ENCODE measurements at places on chromosomes 12 and 14. TPM values are rescaled to one million over a fixed set of nuclear protein-coding genes. Genes with fewer than 3 reads are reported as not detected.

DNA sequence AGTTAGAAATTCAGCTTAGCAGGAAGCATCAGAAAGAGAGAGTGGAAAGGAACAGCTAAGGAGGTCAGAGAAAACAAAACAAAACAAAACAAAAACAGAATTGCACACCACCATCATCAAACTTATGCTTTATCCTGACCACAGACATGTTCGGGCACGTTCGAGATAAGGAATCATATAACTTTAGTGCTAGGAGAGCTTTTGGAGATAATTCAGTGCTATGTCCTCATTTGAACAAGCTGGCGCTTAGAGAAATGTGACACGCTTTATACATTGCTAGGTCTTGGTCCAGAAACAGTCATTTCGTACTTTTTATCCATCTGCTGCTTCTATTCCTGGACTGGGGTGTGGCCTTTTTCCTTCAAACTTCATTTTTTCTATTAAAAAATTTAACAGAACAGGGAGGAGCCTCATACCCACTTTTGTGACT is 213.1 kb downstream of the PTPRO start:
- peak; percentile 54 for DNase-seq

DNA sequence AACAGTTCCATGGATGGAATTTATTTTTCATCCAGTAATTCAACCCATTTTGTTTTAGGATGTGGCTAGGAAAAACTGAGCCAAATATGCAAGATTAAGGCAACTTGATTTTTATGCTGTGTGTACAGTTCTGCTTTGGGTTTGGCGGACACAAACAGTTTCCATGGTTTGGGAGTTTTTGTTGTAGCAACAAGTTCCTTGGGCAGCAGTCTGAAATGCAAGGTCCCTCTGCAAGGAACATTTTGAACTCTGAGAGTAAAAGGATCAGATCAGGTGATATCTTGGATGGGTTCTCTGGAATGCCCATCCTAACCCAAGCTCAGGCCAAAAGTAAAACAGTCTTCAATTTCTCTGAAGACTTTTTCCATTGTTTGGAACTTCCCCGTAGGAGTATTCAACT is 161.2 kb downstream of the TMX1 start:
- DNase-seq = peak; percentile 46

- no peak for DNase-seq
Observed at GRCh38 chr14:30223966-30224365, 296.3 kb upstream of the PRKD1 start.

- DNase-seq = no peak
Observed at GRCh38 chr12:2390850-2391390, 338.1 kb downstream of the CACNA1C start.

DNA sequence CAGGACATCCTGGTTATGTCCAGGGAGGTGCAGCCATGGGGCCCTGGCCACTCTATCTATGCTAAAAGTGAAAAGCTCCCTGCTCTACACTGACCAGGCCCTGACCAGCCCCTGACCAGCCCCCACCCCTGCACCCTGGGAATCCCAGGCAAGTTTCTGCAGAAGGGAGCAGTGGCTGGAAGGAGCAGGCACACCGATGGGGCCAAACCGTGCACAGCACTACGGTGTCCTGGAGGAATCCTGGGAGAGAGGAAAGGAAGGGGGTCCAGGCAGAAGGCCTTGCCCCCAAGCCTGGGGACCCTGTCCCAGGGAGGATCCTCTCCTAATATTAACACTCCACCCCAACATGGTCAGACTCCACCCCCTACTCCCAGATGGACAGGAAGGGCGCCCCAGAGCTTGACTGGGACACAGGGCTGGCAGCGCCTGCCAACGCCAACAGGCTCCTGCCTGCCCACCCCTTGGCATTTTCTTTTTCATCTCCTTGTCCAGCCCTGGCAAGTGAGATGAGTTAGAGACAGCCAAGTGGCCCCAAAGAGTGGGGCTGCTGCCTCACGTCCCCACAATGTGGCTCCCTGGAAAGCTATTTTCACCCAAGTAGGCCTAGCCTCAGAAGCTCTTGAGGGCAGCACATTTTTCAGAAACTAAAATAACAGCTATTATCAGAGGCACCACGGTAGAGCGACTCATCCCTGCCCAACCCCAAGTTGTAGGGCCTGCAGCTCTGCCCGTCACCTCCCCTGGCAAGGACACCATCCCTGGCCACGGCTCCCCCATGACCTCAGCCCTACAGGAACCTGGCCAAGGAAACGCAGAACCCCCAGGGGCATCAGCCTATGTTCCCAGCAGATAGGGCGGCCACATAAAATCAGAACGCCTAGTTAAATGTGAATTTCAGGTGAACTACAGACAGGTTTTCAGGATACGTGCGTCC is 82.6 kb downstream of the SCARB1 start:
- DNase-seq = no peak

GRCh38 chr14:56895154-56895553 is 84.9 kb upstream of the OTX2 start:
- no peak for DNase-seq

- no peak for DNase-seq
Observed at GRCh38 chr14:54916101-54916500, 13.5 kb upstream of the GCH1 start.

DNA sequence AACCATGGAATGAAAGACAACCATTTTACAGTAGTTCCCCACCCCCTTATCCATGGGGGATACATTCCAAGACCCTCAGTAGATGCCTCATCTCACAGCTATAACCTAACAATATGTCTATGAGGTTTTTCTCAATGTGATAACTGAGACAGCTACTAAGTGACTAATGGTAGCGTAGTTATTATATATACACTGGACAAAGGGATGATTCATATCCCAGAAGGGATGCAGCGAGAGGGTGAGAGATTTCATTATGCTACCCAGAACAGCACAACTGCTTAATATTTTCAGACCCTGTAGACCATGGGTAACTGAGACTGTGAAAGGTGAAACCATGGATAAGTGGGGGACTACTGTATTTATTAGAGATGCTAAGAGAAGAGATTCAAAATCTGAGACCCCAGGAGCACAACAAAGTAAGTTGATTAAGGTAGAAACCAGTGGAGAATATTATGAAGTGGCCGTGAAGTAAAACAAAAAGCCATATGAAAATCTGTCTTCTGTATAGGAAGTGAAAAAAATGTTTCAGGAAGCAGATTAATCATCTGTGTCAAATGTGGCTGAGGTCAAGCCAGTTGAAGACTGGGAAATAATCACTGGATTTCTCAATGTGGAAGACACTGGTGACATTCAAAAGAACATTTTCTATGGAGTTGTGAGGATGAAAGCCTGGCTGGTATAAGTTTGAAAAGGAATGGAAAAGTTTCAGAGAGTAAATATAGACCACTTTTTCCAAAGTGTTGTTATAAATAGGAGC is 77.2 kb downstream of the RPL10L start:
- peak; percentile 71 for DNase-seq

DNA sequence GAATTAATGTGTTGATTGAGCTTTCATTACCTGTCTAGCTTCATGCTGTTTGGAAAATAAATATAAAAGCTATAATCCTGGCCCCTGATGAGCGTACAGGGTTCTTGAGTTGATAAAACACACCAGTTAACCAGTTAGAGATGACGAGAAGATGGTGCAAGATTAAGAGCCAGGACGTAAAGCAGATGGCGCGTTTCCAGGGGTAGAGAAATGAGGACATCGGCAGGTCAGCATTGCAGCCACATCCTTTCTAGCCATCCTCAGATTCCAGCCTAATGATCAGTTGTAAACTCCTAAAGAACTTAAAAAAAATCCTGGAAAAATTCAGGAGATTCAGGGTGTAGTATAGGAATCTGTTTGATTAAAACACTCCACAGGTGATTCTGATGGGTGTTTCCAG is 203.7 kb downstream of the CACNA1C start:
- DNase-seq = no peak

GRCh38 chr14:22901799-22902198 is 17.1 kb downstream of the RBM23 start:
- no peak for DNase-seq

DNA sequence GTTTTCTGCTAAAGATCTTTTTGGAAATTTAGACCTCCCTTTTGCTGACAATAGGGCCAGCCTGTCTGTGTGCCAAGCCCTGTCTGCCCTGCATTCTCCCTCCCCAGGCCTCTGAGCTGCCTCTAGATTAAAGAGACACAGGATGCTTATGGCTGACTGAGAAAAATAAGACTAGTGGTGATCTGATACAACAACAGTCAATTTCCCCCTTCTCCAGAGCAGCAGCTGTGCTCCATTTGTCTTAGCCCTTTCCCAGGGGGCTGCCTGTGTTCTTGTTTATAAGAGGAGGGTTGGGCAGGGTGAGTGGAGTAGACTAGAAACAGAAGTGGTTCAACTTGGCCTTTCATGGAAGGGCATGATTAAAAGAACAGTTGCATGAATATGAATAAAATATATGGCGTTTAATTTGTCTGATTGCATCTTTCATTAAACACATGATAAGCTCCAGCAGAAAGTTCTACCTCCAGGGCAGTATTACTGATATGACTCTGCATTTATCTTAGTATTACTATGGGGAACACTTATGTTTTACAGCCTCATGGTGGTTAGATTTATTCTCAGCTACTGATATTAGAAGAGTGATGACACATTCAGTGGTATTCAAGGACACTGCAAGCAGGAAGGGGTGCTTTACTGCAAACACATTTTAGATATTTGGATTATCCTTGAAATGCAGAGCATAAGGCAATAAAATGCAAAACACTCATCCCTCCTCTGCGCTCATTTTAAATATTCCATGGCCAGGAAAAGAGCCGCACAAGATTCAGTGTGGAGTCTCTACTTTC is 150.2 kb upstream of the CLEC14A start:
- DNase-seq = peak; percentile 97

- peak; percentile 80 for DNase-seq
Observed at GRCh38 chr14:77044783-77045237, 16.3 kb upstream of the IRF2BPL start.

DNA sequence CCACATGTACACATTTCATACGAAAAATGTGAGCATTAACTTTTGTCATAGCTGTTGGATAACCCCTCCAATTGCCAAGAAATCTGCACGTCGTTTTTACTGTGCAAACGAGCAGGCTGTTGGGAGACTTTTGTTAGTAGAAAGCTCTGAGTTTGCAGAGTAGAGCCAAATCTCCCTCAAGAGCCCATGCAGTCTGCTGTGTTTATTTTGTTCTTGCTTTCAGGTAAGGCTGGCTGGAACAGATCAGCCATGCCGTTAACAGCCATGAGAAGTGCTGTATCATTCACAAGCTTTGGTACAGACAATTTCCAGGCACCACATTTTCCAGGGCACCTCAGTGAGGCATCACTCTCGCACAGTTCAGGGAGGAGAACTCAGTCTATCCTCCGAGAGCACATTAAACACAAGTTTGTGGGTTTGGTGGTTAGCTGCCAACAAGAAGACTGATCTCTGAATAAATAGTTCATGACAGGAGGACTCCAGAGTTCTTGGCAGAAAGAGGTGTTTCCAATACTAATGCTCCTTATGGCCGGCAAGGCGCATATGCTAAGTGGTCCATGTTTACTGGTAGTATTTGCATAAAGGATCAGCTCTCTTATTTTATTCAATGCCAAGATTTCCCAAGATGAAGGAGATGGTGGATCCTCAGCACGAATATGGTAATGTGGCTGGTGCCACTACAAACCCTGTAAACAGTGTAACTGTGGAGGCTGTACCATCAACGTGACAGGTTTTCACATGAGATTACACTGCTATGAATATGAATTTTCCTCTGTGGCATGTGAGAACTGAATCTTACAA is 30.3 kb upstream of the PELI2 start:
- no peak for DNase-seq

DNA sequence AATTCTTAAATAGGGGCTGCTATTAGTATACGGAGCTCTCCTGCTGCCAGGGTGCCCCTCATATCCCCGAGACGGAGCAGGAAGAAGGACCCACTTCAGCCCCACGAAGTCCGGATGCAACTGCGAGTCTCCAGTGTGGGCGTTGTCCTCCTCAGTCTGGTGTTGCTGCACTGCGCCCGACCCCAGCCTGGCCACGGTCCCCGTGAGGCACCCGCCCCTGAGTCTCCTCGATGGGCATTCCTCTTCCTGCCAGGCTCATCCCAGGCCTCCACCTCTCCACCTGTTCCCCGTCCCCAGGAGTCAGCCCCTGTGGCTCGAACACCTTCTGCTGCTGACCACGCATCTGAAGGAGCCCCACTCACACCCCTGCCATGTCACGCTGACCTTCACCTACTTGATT is 68.1 kb upstream of the SFSWAP start:
- no peak for DNase-seq

GRCh38 chr12:16766736-16767135 is 160.8 kb upstream of the LMO3 start:
- DNase-seq = no peak

GRCh38 chr14:61753631-61754030 is 8.6 kb upstream of the SNAPC1 start:
- no peak for DNase-seq

GRCh38 chr14:101286271-101287018 is 274.9 kb upstream of the DIO3 start:
- no peak for DNase-seq

DNA sequence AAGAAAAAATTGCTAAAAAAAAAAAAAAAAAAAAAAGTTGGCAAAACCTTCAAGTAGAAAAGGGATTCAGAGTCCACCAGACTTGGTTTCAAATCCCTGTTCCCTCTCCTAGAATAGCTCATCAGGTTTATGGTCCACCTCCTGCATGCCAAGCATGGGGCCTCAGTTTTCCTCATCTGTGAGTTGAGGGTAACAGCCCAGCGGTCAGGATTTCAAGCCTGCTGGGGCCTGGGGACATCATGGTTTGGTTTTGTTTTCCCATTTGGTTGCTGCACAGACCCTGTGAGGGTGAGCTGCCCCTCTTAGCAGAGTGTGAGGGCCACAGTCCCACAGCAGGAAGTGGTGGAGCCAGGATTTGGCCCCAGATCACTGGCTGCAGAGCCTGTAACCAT is 12.5 kb downstream of the FAM222A start:
- DNase-seq = no peak

GRCh38 chr12:1796515-1797010 is 23.8 kb upstream of the LRTM2 start:
- DNase-seq = no peak

Gene C12orf50
- not detected for total RNA-seq

Gene SPIC
- total RNA-seq = not detected

Gene FZD10
- not detected for total RNA-seq

Gene LPAR5
- not detected for total RNA-seq

Gene RASSF9
- total RNA-seq = not detected

Gene CLEC9A
- not detected for total RNA-seq

Gene OR6C2
- not detected for total RNA-seq

Gene GUCY2C
- total RNA-seq = not detected

Gene SIX4
- 29.2 TPM for total RNA-seq

All from LHCN-M2 (cell line).